Thoracic aorta endothelial cell (primary cell): ENCODE measurements at places on chromosomes 2 and 18. TPM values are rescaled to one million over a fixed set of nuclear protein-coding genes. Genes with fewer than 3 reads are reported as not detected.

The PAX3 gene
- not detected in 2 replicates for total RNA-seq

The CXCR2 gene
- not detected in 2 replicates for total RNA-seq

The ZNF385B gene
- not detected in 2 replicates for total RNA-seq

The PTRHD1 gene
- total RNA-seq: 21.7 and 24.2 TPM in 2 replicates

The CABLES1 gene
- 19.0 and 34.2 TPM in 2 replicates for total RNA-seq

The PSMA8 gene
- total RNA-seq: not detected in 2 replicates

The MFSD2B gene
- total RNA-seq: 0.14 TPM in 1 of 2 replicates, not detected in the other

The COLEC11 gene
- total RNA-seq: not detected in 2 replicates

The LAMA3 gene
- 8.0 and 11.1 TPM in 2 replicates for total RNA-seq

The OXER1 gene
- total RNA-seq: not detected in 2 replicates
